Thymus (tissue), 14 donors: ENCODE measurements at places on chromosomes 2 and 18. TPM values are rescaled to one million over a fixed set of nuclear protein-coding genes. Genes with fewer than 3 reads are reported as not detected.

GRCh38 chr2:149573760-149574159, 13.8 kb downstream of the MMADHC start:
- H3K36me3 ChIP-seq = peaks cover 31% of the 10 kb centered on the region
- no peak overlapping the region for H3K27ac ChIP-seq
- no peak for DNase-seq
- H3K4me1 ChIP-seq = no peaks in the 10 kb centered on the region
- H3K27me3 ChIP-seq = no peaks in the 10 kb centered on the region
- H3K4me3 ChIP-seq = no peak overlapping the region

DNA sequence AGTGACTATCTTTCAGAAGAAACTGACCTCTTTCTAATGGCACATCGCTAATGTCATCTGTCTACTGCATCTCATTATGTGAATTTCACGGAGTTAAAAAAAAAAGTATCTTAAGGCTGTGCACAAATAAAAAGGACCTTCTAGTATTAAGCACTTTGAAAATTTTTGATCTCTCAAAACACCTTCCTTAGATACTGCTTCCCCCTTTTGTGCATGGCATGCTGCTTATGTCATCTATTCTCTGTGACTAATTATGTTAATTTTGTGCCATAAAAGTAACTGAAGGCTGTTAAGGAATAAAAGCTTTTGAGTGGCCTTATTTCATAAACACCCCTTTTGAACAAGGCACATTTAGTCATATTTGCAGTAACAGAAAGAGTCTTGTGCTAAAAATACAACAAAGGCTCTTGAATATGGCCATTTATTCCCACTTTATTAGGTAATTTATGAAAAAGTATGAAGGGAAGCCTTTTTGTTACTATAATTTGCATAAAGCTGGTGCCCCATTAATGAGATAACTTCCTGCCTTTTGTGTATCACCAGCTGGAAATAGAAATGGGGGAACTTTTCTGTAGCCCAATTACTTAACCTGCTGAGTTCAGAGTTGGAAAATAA, 1412.0 kb upstream of the ZEB2 start:
- H3K4me1 ChIP-seq = no peaks in the 10 kb centered on the region
- H3K27me3 ChIP-seq = no peaks in the 10 kb centered on the region
- no peak for DNase-seq
- no peak overlapping the region for H3K4me3 ChIP-seq
- H3K36me3 ChIP-seq = no peaks in the 10 kb centered on the region
- H3K27ac ChIP-seq = no peak overlapping the region

- H3K36me3 ChIP-seq = no peaks in the 10 kb centered on the region
- H3K4me1 ChIP-seq = no peaks in the 10 kb centered on the region
- no peaks in the 10 kb centered on the region for H3K27me3 ChIP-seq
- H3K4me3 ChIP-seq = no peak overlapping the region
These were observed 53.2 kb downstream of the BMPR2 start for GRCh38 chr2:202429164-202429980.

GRCh38 chr2:67689186-67689585, 292.1 kb downstream of the ETAA1 start:
- no peak overlapping the region for H3K4me3 ChIP-seq
- H3K36me3 ChIP-seq = no peaks in the 10 kb centered on the region
- H3K4me1 ChIP-seq = no peaks in the 10 kb centered on the region

- no peak for DNase-seq
- H3K27ac ChIP-seq = no peak overlapping the region
- no peak overlapping the region for H3K4me3 ChIP-seq
These were observed 176.0 kb downstream of the LTBP1 start for GRCh38 chr2:33122726-33123125.

- no peak overlapping the region for H3K4me3 ChIP-seq
- no peaks in the 10 kb centered on the region for H3K27me3 ChIP-seq
- no peaks in the 10 kb centered on the region for H3K4me1 ChIP-seq
- H3K36me3 ChIP-seq = no peaks in the 10 kb centered on the region
- H3K27ac ChIP-seq = no peak overlapping the region
These were observed 186.8 kb upstream of the FBXO11 start for GRCh38 chr2:48092846-48093803.

The IL1F10 gene
- not detected for total RNA-seq

DNA sequence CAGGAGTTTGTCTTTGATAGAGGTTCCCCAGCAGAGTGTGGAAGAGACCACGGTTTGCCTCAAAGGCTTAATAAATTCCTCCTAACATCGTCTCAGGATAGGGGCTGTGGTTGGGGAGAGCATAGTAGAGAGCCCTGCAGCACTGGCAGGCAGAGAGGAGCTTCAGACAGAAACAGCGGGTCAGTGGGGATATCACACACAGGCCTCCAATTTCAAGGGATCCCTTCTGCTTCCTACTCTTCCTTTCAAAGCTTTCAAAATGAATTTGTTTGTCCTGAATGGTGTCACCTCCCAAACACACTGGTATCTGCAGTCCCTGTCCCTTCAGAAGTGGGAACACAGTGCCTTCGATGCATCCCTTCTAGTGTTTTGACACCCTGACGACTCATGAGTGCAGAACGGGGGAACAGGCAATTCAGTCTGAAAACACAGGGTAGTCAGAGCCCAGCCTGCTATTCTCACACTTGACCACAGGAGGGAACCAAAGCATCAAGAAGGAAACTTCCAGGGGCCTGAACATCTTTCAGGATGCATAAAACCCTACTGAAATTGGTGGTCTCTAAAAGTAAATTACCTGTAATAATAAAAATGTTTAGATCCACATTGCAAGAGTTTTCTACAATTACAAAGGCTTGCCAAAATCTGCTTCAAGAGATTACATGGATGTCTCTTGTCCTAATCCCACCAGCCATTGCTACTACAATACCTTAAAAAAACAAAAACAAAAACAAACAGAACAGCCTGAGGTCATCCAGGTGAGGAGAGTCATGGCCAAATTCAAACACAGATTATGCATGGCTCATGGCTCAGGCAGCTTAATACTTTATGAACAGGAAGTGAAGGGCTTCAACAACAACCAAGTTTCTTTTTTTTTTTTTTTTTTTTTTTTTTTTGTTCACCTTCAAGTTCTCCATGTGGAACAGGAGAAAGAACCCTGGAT, 49.8 kb downstream of the SLC14A2 start:
- no peak for DNase-seq
- H3K36me3 ChIP-seq = no peaks in the 10 kb centered on the region
- no peaks in the 10 kb centered on the region for H3K27me3 ChIP-seq

GRCh38 chr2:149125031-149125725, 86.7 kb downstream of the LYPD6B start:
- DNase-seq = no peak
- no peak overlapping the region for H3K27ac ChIP-seq
- H3K4me1 ChIP-seq = no peaks in the 10 kb centered on the region
- no peaks in the 10 kb centered on the region for H3K36me3 ChIP-seq
- no peak overlapping the region for H3K4me3 ChIP-seq
- no peaks in the 10 kb centered on the region for H3K27me3 ChIP-seq

The CPO gene
- 0.19 TPM for total RNA-seq

GRCh38 chr2:19358242-19359020, at the start of gene OSR1:
Gene OSR1 (minus strand): TSS chr2:19358623. CDS start chr2:19353805, 4,818 bp downstream.
- H3K36me3 ChIP-seq = no peaks in the 10 kb centered on the region
- peaks cover 88% of the 10 kb centered on the region for H3K27me3 ChIP-seq
- H3K4me1 ChIP-seq = peaks cover 20% of the 10 kb centered on the region
- no peak for DNase-seq

DNA sequence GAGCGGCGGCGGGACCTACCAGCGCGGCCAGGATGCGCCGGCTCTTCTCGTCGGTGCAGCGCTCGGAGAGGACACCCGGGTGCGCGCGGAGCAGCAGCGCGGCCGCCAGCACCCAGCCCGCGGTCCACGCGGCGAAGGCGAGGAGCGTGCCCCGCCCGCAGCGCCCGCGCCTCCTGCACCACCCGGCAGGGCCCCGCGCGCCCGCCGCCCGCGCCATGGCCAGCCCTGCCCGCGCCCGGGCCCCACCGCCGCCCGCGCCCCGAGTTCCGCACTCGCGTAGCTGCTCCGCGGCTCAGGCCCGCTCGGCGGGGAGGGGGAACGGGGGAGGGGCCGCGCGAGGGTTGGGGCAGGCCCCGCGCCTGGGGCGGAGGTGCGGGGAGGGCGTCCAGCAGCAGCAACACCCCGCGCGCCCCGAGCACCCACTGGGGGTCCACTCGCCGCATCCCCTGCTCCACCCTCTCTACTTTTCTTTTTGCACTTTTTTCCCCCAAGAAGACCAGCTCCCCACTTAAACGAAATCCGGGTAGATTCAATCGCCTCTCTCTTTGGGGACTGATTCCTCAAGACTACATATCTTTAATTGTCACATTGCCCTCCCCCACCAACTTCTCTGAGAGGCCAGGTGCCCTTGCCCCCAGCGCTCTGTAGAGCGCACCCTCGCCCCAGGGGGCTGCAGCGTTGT, at the start of gene DIPK1C:
Gene DIPK1C, minus strand, starts transcription at position 266 of the 682 bp plus-strand sequence. Its CDS starts 49 bp downstream, at position 217.
- H3K27me3 ChIP-seq = peaks cover 84% of the 10 kb centered on the region
- no peaks in the 10 kb centered on the region for H3K36me3 ChIP-seq
- H3K4me3 ChIP-seq = peak within 1 kb of the TSS; percentile 47
- peaks cover 6% of the 10 kb centered on the region for H3K4me1 ChIP-seq

The MAP3K19 gene
- 0.05 TPM for total RNA-seq

GRCh38 chr2:8574196-8575037, 107.4 kb upstream of the ID2 start:
- peak overlapping the region; percentile 48 for H3K27ac ChIP-seq
- peaks cover 88% of the 10 kb centered on the region for H3K4me1 ChIP-seq
- H3K36me3 ChIP-seq = no peaks in the 10 kb centered on the region
- DNase-seq = no peak
- H3K4me3 ChIP-seq = no peak overlapping the region
- H3K27me3 ChIP-seq = no peaks in the 10 kb centered on the region

The MBD2 gene
- total RNA-seq = 68.5 TPM

The CD8B gene
- 666 TPM for total RNA-seq

- no peak overlapping the region for H3K4me3 ChIP-seq
- H3K36me3 ChIP-seq = no peaks in the 10 kb centered on the region
- H3K27ac ChIP-seq = no peak overlapping the region
- no peak for DNase-seq
- H3K27me3 ChIP-seq = no peaks in the 10 kb centered on the region
- H3K4me1 ChIP-seq = no peaks in the 10 kb centered on the region
These were observed 323.4 kb upstream of the SLC14A2 start for GRCh38 chr18:45291621-45292615.

The LOXHD1 gene
- total RNA-seq = 0.24 TPM

GRCh38 chr2:220747736-220748135, 824.4 kb downstream of the EPHA4 start:
- H3K4me1 ChIP-seq = no peaks in the 10 kb centered on the region
- H3K4me3 ChIP-seq = no peak overlapping the region
- H3K27ac ChIP-seq = no peak overlapping the region
- H3K36me3 ChIP-seq = no peaks in the 10 kb centered on the region
- DNase-seq = no peak
- no peaks in the 10 kb centered on the region for H3K27me3 ChIP-seq

DNA sequence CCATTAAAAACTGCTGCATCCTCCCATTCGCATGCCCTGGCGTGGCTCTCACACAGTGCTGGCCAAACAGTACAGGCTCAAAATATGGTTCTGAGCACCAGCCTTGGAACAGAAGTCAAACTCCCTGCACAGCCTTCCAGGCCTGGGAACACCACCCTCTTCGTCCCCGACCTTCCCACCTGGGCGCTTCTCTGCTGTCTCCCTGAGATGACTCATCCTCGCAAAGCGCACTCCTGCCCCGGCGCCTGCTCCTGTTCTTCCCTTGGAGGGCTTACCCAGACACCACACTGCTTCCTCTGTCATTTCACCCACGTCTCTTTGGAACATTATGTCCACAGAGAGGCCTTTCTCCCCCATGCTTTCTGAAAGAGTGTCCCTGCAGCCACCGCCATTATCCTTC, 172.7 kb downstream of the L3MBTL4 start:
- no peaks in the 10 kb centered on the region for H3K27me3 ChIP-seq
- no peak overlapping the region for H3K27ac ChIP-seq
- no peak for DNase-seq
- no peaks in the 10 kb centered on the region for H3K4me1 ChIP-seq

DNA sequence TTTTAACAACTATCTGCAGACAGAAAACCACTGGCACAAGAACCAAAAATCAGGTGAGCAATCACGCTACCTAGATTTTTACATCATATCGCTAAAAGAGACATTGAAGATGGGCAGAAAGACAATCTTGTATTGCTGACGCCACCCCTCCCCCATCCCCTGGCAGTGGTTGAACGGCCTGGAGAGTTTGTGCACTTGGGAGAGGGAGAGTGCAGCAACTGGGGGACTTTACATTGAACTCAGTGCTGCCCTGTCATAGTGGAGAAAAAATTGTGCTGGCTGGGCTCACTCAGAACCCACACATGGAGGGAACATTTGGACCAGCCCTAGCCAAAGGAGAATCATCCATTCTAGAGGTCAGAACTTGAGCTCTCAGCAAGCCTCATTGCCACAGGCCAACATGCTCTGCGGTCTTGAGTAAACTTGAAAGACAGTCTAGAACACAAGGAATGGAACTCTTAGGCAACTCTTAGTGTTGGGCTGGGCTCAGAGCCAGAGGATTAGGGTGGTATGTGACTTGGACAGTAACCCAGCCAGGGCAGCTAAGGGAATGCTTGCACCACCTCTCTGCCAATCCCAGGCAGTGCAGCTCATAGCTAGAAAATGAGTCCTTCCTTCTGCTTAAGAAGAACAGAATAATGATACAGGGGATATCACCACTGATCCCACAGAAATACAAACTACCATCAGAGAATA, 220.0 kb upstream of the CYP26B1 start:
- H3K4me1 ChIP-seq = no peaks in the 10 kb centered on the region
- DNase-seq = no peak
- H3K27ac ChIP-seq = no peak overlapping the region
- no peaks in the 10 kb centered on the region for H3K36me3 ChIP-seq
- H3K4me3 ChIP-seq = no peak overlapping the region
- no peaks in the 10 kb centered on the region for H3K27me3 ChIP-seq

The FSIP2 gene
- 0.57 TPM for total RNA-seq
